ENCODE measurements at places on chromosomes 4 and X. TPM values are rescaled to one million over a fixed set of nuclear protein-coding genes. Genes with fewer than 3 reads are reported as not detected.

DNA sequence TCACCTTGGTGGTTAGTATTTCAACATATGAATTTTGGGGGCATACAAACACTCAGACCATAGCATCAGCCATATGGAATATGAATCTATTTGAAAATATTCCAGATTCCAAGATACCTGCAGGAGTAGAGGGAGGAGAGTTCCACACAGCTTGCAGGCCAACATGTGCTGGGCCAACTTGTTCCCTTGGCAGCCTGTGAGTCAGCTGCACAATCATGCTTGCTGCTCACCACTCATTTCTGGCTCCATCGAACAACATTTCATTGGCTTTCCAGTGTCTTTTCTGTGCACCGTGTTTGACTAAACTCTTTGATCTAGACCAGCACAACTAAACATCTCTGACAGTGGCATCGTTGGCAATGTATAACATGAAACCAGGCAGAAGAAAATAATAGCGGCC is 282.5 kb upstream of the RASGEF1B start:
- no peak for DNase-seq

DNA sequence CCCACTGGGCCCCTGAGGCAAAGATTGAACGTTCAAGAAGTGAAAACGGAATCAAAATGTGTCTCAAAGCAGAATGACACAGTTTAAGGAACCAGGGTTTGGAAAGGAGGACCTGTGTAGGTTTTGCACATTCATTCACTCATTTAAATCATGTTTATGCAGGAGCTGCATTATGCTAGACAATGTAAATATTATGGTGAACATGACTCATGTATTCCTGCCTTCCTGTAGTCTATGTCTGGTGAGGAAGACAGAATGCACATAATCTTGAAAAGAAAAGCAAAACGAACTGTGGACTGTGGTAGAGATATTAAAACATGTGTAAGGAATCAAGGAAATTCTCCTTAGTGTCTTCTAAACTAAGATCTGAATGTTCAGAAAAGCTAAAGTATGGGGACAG is 311.8 kb upstream of the SMIM31 start:
- DNase-seq, result no peak

- no peak for DNase-seq
Measured at GRCh38 chr4:86096373-86096772, 263.5 kb downstream of the MAPK10 start.

The AFM gene
- total RNA-seq, result not detected

DNA sequence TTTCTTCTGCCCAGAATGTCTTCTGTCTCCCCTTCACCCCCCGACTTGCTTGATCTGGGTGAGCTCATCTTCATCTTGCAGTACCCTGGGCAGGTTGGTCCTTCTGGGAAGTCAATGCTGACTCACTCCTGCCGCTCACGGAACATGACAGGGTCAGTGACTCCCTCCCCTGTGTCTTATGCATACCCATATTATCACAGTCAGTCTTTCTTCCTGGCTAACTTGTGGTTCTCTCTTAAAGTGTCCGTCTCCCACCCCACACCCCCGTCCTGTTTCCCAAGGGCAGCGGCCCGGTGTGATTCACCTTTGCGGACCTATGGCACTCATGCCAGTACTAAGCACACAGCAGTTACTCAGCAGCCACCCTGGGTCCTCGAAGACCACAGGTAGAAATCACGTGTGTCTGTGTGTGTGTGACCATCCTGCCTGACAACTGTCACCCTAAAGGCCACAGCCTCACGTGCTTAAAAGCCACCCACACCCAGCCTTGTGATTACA is 17.7 kb downstream of the IQSEC2 start:
- no peak for DNase-seq

The DMRTC1 gene
- total RNA-seq, result 0.71 TPM

GRCh38 chr4:67546004-67546356 is 677 bp upstream of the CENPC start:
- DNase-seq, result no peak

- no peak for DNase-seq
Measured at GRCh38 chr4:160347197-160347596, 1244.3 kb downstream of the RAPGEF2 start.

GRCh38 chr4:173325007-173325736 is 9.0 kb downstream of the HMGB2 start:
- no peak for DNase-seq

GRCh38 chr4:124118061-124118460 is 594.5 kb downstream of the ANKRD50 start:
- no peak for DNase-seq

The PPP1R2C gene
- total RNA-seq, result not detected

- no peak for DNase-seq
Measured at GRCh38 chr4:98181809-98182208, 38.5 kb upstream of the STPG2 start.

The CLDN22 gene
- not detected for total RNA-seq

GRCh38 chr4:123785538-123785937 is 388.9 kb downstream of the SPRY1 start:
- no peak for DNase-seq

GRCh38 chrX:66015152-66015831 is 24.6 kb downstream of the VSIG4 start:
- peak; percentile 16 for DNase-seq

GRCh38 chr4:33724685-33725084 is 2519.6 kb downstream of the ARAP2 start:
- no peak for DNase-seq

DNA sequence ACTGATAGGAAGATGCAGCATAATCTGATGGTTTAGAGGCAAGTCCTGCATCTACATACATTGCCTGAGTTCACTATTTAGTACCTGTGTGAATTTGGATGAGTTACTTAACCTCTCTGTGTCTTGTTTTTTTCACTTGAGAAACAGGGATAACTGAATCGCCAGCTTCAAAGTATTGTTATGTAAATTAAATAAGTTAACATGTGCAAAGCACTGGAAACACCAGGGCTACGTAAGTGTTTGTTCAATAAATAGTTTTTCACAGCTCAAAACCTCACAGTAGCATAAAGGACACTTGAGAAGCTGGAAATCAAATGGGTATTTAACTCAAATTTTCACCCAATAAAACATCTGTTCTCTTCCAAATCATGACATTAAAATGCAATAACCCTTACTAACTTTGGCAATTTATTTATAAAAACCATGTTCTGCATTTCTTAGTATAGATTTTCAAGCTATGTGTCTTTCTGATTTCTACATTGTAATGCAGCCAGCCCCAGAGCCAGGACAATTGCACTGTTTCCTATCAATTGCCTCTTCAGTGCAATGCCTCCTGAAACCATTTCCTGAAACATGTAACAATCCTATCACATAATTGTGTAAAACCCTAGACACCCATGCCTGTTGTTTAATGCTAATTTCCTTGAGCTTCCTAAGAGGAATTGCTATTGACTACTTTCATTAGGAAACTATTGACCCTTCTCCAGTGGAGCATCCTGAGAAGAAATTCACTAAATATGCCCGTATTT is 177.1 kb downstream of the UNC5C start:
- no peak for DNase-seq
